Stimulated activated CD8-positive, alpha-beta memory T cell treated with anti-CD3 and anti-CD28 coated beads, Interleukin-7, amount 100 ng/mL, for 24 hours (primary cell): ENCODE measurements at places on chromosomes 4 and X.

DNA sequence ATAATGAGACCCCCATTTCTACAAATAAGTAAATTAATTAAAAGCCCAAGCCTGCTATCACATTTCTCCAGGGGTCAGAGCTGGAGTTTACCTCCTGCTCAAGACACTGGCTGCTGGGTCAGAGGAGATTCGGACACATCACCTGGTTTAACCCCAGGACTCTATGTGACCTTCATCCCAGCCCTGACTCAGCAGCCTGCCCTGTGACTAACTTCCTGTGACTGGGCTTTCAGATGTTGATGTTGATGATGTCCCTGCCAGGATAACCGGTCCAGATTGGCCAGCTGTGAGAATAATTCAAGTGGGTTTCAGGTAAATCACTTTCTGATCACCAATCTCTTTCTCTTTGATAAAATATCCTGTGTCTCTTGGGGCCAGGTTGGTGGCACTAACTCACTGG lies 102.4 kb upstream of the MAML3 start:
- no peak for DNase-seq

DNA sequence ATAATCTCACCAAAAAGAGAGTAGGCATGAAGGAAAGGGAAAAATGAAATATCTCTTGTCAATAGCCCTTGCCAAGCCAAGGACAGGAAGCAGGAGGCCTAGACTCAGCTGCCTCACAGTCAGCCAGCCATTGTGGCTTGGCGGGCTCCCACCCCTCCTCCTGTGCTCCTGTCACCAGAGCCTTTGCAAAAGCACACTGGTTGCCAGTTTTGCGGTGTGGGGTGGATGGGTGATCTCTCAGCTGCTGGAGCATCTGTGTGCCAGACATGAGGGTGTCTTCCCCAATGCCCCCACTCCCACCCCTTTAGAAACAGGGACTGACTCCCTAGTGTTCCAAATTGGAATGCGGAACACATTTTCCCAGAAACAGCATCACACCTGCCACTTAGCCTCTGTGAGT lies 26.1 kb downstream of the ARHGEF6 start:
- DNase-seq, result no peak

- DNase-seq, result no peak
Observed at GRCh38 chr4:181807771-181808170, 435.4 kb upstream of the TENM3 start.

- DNase-seq, result no peak
Observed at GRCh38 chr4:121594796-121595526, 101.8 kb downstream of the ANXA5 start.

- no peak for DNase-seq
Observed at GRCh38 chr4:4271912-4272311, 18.0 kb downstream of the LYAR start.

DNA sequence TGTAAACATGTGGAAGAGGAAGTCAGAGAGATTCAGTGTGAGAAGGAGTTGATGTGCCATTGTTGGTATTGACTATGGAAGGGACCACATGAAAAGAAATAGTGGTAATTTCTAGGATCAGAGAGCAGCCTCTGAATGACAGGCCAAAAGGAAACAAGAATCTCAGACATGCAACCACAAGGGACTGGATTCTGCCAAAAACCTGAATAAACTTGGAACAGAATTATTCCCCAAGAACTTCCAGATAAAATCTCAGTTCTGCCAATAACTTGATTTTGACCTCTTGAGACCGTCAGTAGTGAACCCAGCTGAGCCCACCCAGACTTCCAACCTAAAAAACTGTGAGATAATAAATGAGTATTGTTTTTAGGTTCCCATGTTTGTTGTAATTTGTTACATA lies 653.6 kb upstream of the NR3C2 start:
- DNase-seq, result no peak

GRCh38 chr4:41209901-41210300 lies 4.4 kb downstream of the APBB2 start:
- DNase-seq, result no peak

GRCh38 chrX:154008521-154008920 lies 11.2 kb downstream of the IRAK1 start:
- no peak for DNase-seq

DNA sequence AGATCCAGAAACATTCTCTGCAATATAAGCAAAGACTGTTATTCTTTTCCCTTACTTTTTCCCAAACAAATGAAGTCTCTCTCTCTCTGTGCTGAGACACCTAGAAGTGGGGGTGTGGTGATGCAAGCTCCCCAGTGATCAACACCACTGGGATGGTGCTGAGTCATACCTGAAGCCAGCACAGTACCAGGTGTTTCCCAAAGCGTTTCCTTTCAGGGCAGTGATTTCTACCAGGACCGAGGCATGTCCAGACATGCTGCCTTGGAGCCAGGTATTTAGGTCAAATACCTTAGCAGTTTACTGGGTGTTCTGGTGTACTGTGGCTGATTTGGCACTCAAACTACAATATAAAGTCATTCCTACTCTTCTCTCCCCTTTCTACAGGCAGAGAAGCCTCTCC lies 726.5 kb downstream of the FAM133A start:
- DNase-seq, result no peak

GRCh38 chrX:44011506-44011905 lies 38.3 kb upstream of the NDP start:
- DNase-seq, result no peak

- DNase-seq, result no peak
Observed at GRCh38 chr4:146943691-146944375, 1.8 kb downstream of the TTC29 start.

- DNase-seq, result no peak
Observed at GRCh38 chrX:104400387-104400786, 145.7 kb upstream of the ESX1 start.
